ENCODE measurements at places on chromosomes 12 and 14. TPM values are rescaled to one million over a fixed set of nuclear protein-coding genes. Genes with fewer than 3 reads are reported as not detected.

The PLA2G1B gene
- not detected for total RNA-seq

The CLEC14A gene
- not detected for total RNA-seq

The MYF6 gene
- not detected for total RNA-seq

The CYP27B1 gene
- 2.2 TPM for total RNA-seq

The DEGS2 gene
- total RNA-seq, result 0.58 TPM

The UTP20 gene
- 11.9 TPM for total RNA-seq

The LRIG3 gene
- not detected for total RNA-seq

The BCL2L14 gene
- total RNA-seq, result 12.9 TPM

The KLRB1 gene
- total RNA-seq, result 0.18 TPM

The GTF2A1 gene
- total RNA-seq, result 36.3 TPM

The MSI1 gene
- not detected for total RNA-seq

The UNC119B gene
- total RNA-seq, result 22.0 TPM

The C1RL gene
- 25.9 TPM for total RNA-seq

The CDCA3 gene
- total RNA-seq, result 85.6 TPM
